Activated gamma-delta T cell treated with anti-CD3 and anti-CD28 coated beads, Interleukin-2, amount 50 U/mL, for 16 hours (primary cell): ENCODE measurements at places on chromosomes 3 and 15.

DNA sequence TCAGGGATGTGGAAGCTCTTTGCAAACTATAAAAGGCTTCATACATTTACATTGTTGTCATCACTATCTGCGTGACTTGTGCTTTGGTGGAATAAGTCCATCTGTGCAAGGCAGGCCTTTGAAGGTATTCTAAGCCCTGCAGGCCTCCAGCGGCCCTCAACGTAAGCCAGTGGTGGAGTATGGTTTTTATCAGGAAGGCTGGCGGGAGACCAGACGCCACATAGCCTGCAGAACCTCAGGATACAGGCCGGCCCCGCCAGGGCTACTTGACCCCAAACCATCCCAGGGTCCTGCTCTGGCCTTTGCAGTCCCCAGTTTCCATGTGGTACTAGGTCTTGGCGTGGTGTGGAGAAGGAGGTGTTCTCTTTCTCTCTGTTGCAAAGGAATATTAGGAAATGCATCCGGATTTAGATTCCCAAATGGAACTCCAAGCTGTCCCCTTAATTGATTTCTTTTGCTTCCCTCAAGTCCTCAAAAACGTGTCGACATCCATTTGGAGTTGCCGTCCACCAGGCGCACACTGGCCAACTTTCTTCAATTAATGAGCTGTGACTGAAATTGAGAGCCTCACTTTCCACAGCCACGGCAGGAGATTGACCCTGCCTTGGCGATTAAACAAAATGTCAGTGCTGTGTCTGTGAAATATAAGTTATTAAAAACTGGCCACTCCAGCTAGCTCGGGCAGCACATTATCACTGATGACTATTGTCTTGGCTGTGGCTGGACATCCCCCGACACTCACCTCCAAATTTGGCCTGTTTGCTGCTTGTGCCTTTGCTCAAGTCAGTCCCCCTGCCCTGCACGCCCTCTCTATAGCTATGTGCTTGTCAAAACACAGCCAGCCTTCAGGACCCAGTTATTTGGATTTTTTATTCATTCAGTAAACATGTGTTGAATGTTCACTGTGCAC, 239.8 kb upstream of the TLE3 start:
- no peak for DNase-seq

- DNase-seq, result no peak
Measured at GRCh38 chr3:136067211-136067610, 101.7 kb downstream of the PPP2R3A start.

- no peak for DNase-seq
Measured at GRCh38 chr3:12556314-12556689, 585 bp upstream of the MKRN2 start.

DNA sequence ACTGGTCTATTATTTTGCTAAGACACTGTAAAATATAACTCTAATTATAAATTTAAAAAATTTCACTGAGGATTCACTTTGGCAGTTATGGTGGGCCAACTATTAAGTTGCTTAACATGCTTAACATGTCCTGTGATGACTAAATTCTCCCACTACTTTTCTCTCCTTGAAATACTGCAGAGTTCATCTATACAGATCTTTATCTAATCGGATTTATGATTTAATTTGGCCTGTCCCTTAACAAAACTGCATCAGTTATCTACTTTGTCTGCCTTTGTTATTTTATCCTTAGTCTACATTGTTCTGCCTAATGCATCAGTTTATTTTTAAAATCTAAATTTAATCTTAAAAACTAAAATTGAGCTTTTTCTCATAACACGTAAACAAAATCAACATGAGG, 26.4 kb downstream of the CD96 start:
- no peak for DNase-seq

GRCh38 chr15:40871749-40872617, 2.1 kb downstream of the RHOV start:
- DNase-seq, result no peak

- DNase-seq, result no peak
Measured at GRCh38 chr3:23750573-23751210, 55.1 kb upstream of the UBE2E1 start.

GRCh38 chr15:96165081-96165480, 165.4 kb upstream of the NR2F2 start:
- no peak for DNase-seq

- no peak for DNase-seq
Measured at GRCh38 chr3:53691349-53691748, 154.9 kb downstream of the CHDH start.

DNA sequence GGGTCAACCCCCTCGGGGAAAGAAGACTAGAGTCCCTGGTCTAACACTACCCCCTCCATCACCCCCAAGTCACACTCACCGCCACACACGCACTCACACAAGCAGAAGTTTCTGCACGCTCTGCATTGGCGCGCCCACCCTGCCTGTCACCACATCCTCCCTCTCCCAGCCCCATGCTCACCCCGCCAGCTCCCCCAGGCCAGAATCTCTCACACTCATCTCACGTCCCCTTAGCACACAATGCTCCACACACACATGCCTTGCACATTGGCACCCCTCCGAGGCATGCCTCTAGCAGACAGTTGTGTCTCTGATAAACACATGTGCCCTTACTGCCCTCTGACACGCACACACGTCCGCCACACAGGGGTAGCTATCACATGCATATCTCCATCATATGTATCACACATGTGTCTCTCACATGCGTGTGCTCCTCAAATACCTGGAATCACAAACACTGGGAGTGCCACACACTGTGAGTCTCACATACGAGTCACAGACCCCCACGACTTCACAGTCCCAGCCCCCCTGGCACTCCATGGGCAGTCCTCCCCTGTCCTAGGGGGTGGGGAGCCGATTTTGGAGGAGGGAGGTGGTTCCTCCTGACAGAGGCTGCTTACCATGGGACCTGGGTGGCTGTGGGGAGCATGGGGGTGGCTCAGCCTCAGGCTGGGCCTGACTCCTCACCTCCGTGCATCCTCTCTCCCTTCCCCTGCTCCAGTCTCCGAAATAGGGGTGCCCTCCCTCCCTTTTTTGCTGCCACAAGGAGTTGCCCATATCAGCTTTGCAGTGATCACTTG, 898 bp downstream of the FBLN2 start:
- DNase-seq, result peak; percentile 21

DNA sequence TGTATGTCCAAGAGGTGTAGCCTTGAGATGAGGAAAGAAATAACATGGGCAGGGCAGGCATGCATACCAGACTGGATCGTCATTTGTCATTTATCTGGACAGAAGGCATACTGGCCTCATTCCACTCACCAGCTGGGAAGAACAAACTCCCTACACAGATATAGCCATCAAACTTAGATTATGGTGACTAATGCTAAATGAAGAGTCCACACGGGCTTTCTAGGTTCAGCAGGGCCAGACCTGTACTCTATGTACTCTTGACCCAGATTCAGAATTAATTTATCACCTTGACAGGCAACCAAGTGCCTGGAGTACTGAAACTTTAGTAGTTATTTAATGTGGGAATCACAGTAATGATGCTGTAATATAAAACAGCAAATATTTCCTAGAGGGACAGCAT, 164.3 kb upstream of the IL12A start:
- DNase-seq, result no peak

GRCh38 chr15:37053166-37053565, 47.2 kb downstream of the MEIS2 start:
- no peak for DNase-seq

DNA sequence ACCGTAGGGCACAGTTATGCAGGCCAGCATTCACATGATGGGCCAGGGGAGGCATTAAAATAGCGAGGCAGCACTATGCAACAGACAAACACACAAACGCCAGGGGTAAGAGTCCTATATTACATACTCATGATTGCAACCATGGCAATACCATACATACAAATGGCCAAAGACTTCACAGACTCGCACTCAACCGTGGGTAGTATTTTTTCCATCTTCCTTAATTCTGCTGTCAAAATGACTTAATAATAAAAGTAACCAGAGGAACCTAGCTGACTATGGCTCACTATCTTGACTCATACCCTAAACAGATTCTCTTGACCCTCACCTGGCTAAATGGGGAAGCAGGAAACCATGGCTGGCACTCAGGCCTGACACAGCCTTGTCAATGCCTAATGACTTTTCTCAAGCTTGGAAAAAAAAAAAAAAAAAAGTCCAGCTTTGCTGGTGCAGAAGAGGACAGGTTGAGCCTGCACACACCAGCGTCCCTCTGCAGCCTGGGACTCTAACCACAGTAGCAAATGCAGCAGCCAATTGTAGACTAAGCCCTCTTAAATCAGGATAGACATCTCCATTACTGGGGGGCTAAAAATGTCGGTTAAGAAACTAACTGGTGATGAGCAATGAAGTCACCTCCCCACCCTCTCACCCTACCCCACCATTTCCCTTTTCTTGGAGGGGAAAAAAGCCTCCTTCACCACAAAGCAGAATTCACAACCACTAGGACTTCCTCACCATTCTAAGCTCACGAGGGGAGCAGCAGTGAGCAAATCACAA, 23.1 kb downstream of the CCDC12 start:
- DNase-seq, result no peak

DNA sequence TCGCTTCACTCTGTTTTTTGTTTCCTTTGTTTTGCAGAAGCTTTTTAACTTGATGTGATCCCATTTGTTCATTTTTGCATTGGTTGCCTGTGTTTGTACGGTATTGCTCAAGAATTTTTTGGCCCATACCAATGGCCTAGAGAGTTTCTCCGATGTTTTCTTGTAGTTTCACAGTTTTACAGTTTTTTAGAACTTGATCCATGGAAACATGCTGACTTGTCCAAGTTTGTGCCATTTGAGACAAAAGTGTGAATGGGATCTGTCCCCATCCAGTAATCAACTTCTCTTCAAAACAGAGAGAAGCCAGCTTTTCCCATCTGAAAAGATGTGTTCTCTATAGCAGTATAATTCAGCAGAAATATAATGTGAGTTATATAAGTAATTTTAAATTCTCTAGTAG, 266.5 kb upstream of the LRTM1 start:
- DNase-seq, result no peak

DNA sequence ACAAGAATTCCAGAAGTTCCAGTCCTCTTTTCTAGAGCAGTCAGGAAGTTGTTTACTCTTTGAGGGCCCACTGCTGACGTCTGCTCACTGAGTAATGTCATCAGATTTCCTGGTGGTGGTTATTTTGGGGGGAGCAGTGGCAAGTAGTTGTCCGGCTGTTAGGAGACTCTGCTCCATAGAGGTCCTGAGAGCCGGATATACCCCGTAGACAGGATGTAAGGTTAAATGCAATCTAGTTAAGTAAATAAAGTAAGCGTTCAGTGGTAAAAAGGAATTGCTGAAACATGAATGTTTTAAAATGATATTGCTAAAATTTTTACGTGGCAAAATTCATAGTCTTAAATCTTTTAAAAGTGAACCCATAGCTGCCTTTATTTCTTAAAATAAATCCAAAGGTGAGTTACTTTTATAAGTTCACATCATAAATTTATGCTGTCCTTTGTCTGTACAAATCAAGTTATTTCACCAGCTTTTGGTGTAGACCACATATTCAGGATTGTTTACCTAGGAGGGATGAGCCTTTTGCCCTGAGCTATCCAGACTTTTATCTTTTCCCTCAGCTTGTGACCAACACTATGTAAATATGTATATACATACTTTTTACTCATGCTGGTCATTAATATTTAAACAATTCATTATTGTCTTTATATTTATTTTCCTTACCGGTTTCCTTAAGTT, 65.8 kb downstream of the PDE8A start:
- no peak for DNase-seq

- DNase-seq, result no peak
Measured at GRCh38 chr3:139868773-139869172, 66.2 kb upstream of the CLSTN2 start.

GRCh38 chr15:31558840-31559239, 232.2 kb downstream of the KLF13 start:
- DNase-seq, result no peak

DNA sequence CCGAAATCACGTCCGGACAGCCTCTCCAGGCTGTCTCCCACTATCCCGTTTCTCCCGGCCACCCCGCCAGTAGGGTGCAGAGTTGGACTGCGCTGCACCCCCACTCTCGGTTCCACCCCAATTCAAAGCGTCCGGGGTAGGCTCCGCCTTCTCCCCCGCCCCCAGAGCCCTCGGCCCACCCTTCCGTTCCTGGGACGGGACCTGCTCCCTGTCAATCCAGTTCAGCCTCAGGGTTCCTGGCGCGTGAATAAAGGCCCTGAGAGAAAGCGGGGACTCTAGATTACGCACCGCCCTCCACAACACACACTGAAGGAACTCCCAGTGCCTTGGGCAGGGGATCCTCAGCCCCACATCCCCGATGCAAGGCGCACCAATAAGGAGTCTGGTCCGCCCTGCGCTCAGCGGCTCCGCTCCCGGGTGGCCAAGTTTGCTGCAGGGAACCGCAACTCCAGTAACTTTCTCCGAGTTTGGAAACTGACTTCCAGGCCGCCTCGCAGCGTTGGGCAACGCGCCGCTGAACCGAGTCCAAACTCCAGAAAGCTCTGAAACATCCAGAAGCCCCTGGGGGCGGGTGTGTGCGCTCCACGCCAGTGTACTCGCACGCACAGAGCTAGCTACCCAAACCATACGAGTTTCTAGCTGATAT, 1.9 kb downstream of the ADAMTS9 start:
- no peak for DNase-seq

DNA sequence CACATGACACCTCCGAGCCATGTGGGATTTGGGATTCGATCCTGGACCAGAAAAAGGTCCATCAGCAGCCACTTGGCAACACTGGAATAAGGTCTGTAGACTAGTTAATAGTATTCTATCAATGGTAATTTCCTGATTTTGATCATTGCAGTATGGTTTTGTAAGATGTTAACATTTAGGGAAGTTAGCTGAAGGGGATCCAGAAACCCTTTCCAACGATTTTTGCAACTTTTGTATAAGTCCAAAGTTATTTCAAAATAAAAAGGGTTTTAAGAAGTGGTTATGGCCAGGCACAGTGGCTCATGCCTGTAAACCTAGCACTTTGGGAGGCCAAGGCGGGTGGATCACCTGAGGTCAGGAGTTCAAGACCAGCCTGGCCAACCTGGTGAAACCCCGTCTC, 10.2 kb downstream of the BDH1 start:
- DNase-seq, result no peak

DNA sequence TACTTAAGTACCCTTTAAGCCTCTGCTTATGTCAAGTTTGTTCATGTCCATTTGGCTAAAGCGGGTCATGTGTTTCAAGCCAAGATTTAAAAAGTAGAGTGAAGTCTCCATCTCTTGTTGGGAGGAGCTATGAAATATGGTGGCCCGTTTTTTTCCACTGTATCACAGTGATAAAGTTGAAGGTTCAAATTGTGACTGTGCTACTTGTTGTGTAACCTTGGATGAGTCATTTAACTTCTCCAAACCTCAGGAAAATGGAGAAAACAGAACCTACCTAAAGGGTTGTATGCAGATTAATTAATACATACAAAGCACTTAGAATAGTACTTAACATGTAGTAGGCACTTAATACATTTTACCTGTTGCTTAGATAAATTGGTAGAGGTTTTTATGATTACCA, 43.4 kb downstream of the SNAPC5 start:
- DNase-seq, result no peak
